ENCODE measurements at places on chromosomes 6 and 20.

DNA sequence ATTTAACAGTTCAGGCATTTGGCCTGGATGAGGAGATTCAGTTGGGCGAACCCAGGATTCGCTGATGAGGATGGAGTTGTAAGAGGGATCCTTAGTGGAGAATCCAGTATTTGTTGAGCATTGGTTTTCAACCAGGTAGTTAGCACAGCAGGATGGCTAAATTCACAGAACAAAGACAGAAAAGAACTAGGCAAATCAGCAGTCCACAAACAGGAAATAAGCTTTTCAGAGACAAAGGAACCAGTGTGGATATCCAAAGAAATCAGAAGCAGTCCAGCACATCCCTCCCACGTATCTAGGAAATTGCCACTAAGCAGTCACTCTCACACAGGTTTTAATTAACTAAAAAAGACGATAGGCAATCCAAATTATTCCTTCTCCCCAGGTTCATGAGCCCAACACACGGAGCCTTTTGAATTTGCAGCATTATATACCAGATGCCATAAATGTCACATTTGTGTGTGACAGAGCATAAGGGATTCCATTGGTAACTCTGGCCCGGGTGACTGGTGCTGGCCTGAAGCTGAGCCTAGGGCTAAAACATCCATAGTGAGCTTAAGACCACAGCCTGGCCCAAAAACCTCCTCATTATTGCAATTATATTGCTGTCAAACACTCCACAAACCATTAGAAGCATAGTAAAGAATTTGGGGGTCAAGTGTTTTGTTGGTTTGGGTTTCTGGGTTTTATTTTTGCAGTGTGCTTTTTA lies 131.5 kb downstream of the SOBP start:
- no peak for DNase-seq

- no peak for DNase-seq
Measured at GRCh38 chr6:167546611-167547327, 221.9 kb downstream of the TTLL2 start.

DNA sequence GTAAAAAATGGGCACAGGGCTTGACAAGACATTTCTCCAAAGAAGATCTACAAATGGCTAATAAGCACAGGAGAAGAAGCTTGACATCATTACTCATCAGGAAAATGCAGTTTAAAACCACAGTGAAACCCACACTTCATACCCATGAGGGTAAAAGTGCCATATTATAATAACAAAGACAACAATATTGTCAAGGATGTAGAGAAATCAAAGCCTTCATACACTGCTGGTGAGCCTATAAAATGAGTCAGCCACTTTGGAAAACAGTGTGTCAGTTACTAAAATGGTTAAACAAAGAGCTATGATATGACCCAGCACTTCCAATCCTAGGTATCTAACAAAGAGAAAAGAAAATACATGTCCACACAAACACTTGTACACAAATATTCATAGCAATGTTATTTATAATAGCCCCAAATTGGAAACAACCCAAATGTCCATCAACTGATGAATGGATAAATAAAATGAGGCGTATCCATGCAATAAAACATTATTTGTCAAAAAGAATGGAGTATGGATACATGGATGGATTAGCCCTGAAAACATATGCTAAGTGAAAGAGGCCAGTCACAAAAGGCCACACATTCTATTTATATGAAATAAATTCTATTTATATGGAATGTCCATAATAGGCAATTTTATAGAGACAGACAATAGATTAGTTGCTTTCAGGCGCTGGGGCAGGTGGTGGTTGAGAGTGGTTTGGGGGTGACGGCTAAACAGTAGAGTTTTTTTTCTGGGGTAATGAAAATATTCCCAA lies 11.5 kb upstream of the IL20RA start:
- DNase-seq, result no peak

- DNase-seq, result peak; percentile 48
Measured at GRCh38 chr6:36678488-36679042, at the start of gene CDKN1A. TSS of gene CDKN1A (plus strand) at chr6:36678714. CDS start at chr6:36684102, 5,388 bp downstream.

DNA sequence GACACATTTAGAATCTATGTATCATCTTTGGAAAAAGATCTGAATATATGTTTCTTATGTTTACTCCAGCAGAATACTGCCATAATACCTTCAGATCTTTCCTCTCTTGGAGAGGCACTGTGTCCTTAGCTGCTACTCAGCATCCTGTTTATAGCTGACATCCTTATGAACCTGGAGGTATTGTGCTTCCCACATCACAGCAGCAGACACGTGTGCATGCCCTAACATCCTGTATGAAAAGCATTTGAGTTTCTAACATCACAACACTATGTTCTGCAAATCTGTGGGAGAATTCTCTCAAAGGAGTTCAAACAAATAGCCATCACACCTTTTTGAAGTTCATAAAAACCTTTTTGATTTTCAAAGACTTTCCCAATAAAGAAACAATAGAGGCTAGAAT lies 216.0 kb downstream of the GJA1 start:
- no peak for DNase-seq

DNA sequence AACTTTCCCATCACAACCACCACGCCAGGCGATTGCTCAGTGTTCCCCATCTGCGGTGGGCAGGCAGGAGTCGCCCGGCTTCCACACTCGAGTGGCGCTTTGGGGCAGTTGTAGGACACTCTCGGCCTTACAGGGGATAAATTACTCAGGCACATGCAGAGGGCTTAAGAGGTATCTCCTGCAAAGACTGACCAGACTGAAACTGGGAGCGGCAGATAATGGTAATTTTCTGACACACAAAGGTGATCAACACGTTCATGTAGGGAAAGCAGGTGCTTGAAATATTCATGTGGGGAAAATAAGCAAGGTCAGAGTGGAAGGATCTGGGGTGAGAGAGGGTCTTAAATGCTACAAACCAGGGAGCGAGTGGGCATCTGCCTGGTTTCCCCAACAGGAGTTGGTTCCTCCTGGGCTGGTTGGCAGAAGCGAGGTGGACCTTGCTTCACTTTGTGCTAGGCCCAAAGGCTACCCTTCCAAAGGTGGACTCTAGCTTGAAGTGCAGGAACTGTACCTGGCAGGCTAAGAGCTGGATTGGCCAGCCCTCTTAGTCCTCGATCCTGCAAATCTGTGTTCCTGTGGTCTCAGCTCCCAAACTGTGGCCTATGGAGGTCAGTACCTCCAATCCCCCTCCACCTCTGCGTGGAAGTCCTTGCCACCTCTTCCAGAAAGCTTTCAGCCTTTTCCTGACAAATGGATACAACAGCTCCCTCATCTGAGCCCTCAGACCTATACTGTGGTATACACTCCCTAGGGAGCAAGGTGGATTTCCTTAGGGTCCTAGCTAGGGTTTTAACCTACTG lies 16.7 kb downstream of the PLAGL2 start:
- DNase-seq, result no peak

DNA sequence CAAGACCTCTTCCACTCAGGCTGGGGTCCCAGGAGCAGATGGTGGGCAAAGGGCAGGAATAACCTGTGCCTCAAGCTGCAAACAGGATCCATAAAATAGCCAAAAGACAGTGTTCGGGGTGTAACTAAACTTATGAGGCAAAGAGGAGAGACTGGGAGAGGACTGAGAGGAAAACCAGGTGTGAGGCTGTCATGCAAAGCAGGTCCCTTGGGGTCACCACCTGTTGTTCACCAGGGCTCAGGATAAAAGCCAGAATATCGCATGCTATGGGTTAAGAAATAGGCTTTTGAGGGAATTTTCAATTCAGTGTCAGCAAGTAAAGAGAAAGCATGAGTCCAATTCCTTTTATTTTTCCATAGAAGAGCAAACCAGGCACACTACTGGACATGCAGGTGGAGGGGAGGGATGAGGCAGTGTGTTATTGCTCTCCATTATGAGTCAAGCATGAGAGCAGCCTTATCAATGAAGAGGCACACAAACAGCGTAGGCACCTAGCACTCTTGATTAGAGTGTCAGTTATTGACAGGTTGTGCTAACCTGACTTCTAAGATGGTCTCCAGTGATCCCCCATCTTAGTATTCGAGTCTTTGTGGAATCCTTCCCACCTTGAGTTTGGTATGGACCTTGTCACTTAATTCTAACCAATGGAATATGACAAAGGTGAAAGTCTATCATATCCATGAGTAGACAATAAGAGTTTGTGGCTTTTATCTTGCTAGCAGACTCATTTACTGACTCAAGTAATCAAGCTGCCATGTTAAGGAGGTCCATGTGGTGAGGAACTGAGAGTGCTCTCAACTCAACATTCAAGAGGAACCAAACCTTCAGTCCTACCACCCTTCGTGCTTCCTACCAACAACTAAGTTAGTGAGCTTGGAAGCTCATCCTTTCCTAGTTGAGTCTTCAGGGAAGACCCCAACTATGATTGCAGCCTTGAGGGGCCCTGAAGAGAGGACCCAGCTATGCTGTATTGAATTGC lies 18.8 kb downstream of the HLA-E start:
- DNase-seq, result no peak
